ENCODE measurements at places on chromosomes 5 and 9. TPM values are rescaled to one million over a fixed set of nuclear protein-coding genes. Genes with fewer than 3 reads are reported as not detected.

Gene LRRC14B
- total RNA-seq, result 0.23 TPM

Gene SGCD
- total RNA-seq, result not detected

Gene OBP2A
- not detected for total RNA-seq

Gene ANKRD33B
- 10.2 TPM for total RNA-seq

Gene JAKMIP2
- 0.58 TPM for total RNA-seq

- DNase-seq, result no peak
Measured at GRCh38 chr5:14069021-14069420, 74.1 kb upstream of the TRIO start.

- DNase-seq, result peak; percentile 76
Measured at GRCh38 chr5:43041669-43042175, 1.6 kb upstream of the ANXA2R start.

GRCh38 chr5:10654566-10654965 is 90.7 kb downstream of the ANKRD33B start:
- no peak for DNase-seq

GRCh38 chr5:149961186-149961685 is 678 bp downstream of the SLC26A2 start:
- DNase-seq, result no peak

GRCh38 chr5:59065554-59065953 is 482.7 kb downstream of the RAB3C start:
- DNase-seq, result no peak

GRCh38 chr9:137689745-137690529 is 71.1 kb downstream of the EHMT1 start:
- DNase-seq, result no peak
